Endothelial cell (in vitro differentiated cells): ENCODE measurements at places on chromosomes 6 and 20.

DNA sequence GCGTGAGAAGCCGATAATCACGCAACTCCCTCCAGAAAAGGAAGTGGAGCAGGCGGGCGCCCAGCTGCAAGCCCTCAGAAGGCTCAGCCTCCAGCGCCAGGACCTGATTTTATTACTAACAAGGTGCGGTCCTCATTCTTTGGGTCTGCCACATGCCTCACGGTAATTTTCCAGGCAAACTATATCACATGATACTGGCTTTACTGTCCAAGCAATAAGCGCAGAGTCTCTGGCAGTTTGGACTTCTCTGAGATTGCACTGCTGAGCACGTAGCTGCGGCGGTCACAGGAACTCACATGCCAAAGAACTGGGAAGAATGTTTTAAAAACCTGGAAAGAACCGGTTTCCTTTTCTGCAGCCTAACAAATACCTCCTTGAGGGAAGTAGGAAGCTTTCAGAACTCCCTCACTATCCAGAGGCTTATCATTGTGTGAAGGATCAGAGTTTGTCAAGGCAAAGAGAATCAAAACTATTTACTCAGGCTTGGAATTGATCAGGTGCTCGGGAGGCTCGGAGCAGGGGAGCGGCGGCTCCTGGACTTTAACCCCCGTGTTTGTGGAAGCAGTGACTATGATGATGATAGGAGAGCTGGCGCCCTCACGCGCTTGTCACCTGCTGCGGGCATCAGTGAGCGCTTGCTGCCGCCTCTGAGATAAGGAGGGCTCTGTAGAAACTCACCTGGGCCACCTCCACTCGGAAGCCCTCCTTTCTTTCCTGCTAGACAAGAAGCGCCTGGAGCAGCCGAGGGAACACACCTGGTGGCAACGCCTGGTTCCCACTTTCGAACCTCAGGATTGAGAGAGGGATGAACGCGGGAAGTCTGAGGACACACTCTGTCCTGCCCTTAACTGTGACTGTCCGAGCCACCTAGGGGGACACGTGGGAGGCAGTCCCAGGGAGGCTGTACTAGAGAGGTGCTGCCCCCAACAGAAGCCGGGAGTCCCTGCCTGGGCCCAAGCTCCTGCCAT lies 27.2 kb upstream of the SYNJ2 start:
- H3K36me3 ChIP-seq = peaks cover 10% of the 10 kb centered on the region
- peak overlapping the region; percentile 94 for H3K27ac ChIP-seq
- H3K4me1 ChIP-seq = peaks cover 26% of the 10 kb centered on the region
- peaks cover 8% of the 10 kb centered on the region for H3K27me3 ChIP-seq

DNA sequence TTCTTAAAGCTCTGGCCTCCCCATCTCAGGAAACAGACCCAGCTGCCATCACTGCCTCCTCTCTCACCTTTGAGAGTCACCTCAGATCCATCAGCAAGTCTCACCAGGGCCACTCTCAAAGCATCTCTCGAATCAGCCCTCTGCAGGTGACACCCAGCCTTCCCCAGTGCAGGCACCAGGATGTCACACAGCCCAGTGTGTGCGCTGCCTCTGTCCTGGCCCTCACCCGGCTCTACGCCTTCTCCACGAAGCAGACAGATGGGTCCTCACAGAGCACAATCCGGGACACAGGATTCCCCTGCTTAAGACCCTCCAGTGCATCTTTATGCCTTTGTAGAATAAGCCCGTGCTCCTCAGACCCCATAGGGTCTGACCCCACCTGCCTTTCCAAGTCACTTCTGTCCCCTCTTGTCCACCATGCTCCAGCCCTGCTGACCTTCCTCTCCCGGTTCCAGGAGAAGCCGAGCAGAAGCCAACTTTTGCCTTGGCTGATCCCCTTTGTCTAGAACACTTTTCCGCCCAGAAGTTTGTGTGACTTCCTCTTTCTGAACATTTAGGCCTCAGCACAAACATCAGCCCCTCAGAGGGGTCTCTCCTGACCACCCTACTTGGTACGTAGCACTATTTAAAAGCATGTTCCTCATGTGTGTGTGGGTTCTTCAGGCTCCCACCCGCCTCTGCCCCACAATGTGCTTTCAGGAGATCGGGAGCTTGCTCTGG lies 60.2 kb downstream of the PSMG4 start:
- H3K4me1 ChIP-seq = peaks cover 10% of the 10 kb centered on the region
- H3K27me3 ChIP-seq = peaks cover 12% of the 10 kb centered on the region
- no peak for DNase-seq
- H3K36me3 ChIP-seq = peaks cover 43% of the 10 kb centered on the region
- H3K4me3 ChIP-seq = peak overlapping the region; percentile 9

DNA sequence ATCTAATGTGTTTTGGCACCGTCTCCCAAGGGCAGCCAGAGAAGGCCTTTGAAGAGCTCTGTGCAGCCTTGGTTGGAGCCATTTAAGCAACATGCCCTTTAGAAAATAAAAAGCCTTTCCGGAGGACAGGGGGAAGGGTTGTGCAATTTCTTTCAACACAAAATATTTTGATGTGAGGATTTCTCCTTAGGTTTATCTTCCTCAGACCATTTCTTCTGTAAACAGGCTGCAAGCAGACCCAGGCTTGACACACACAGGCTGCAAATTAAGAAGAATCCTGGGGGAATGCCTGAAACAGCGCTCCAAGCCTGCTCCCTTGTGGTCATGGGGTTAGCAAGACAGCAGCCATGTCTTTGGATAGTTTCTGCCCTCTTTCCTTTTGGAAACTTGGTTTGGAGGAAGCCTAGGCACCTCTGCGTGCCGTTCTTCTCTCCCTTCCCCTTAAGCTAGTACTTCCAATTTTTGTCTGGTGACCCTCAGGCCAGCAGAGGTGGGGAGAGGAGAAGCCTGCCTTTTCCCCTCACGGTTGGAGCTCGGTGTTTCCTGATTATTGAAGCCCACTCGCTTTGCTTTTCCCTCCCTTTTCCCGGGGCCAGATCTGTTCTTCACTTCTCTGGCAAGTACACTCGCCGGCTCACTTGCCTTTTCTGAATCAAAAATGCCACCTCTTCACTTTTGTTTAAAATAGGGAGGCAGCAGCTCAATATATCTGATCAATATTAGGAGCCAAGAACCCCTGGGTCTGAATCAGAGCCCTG lies 39.6 kb upstream of the NOX3 start:
- peaks cover 5% of the 10 kb centered on the region for H3K36me3 ChIP-seq
- no peak overlapping the region for H3K4me3 ChIP-seq
- no peak overlapping the region for H3K27ac ChIP-seq
- no peaks in the 10 kb centered on the region for H3K27me3 ChIP-seq
- H3K4me1 ChIP-seq = peaks cover 8% of the 10 kb centered on the region
- peak; percentile 25 for DNase-seq

DNA sequence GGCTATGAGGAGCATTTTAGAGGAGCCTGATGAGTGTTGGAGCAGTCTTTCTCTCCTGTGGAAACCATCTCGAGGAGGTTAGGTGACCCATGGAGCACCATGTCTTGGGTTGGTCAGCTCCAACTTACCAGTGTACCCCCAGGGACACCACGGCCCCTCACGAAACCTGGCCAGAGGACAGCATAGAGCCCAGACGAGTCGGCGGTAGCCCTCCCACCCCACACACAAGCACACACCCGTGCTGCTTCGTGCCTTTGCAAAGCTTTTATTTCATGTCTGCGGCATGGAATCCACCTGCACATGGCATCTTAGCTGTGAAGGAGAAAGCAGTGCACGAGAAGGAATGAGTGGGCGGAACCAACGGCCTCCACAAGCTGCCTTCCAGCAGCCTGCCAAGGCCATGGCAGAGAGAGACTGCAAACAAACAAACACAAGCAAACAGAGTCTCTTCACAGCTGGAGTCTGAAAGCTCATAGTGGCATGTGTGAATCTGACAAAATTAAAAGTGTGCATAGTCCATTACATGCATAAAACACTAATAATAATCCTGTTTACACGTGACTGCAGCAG lies 53.6 kb downstream of the EZR start:
- no peak overlapping the region for H3K27ac ChIP-seq
- no peak overlapping the region for H3K4me3 ChIP-seq
- peaks cover 48% of the 10 kb centered on the region for H3K36me3 ChIP-seq
- no peaks in the 10 kb centered on the region for H3K4me1 ChIP-seq

GRCh38 chr6:31152781-31153180 lies 4.8 kb downstream of the CCHCR1 start:
- H3K4me1 ChIP-seq = no peaks in the 10 kb centered on the region
- no peak overlapping the region for H3K4me3 ChIP-seq
- H3K27ac ChIP-seq = no peak overlapping the region
- DNase-seq = no peak

GRCh38 chr6:100808638-100809275 lies 72.4 kb downstream of the ASCC3 start:
- H3K4me3 ChIP-seq = no peak overlapping the region
- H3K27me3 ChIP-seq = no peaks in the 10 kb centered on the region
- no peak for DNase-seq
- H3K36me3 ChIP-seq = no peaks in the 10 kb centered on the region
- H3K4me1 ChIP-seq = peaks cover 8% of the 10 kb centered on the region
- H3K27ac ChIP-seq = no peak overlapping the region
